NCI-H2081 treated with DMSO at 0.1 percent for 48 hours (cell line): ENCODE measurements at places on chromosomes 12 and 14.

DNA sequence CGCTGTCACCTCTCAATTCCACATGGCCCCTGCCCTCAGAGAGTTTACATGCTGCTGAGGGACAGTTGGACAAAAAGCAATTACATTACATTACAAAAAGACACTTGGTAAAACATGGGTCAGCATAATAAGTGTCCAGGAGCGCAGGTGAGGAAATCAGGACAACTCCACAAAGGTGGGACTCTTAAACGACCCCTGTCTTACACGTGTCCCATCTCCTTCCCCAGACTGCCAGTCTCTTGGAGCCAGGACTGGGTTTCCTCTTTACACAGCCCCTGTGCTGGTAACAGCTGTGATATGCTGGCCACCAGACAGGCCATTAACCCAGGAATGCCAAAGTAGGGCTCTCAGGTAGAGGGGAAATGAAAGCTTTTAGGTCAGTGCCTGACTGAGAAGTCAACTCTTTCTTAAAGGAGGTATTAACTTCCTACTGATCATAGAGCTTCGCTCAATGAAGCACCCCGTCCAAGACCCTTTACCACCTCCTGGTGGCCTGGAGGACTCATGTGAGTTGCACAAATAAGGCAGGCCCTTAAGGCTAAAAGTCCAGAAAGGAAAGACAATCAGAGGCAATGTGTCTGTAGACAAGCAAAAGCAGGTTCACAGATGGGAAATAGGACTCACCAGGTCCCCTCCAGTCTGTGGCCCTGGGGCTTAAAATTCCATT lies 55.5 kb downstream of the ANO2 start:
- DNase-seq = no peak

GRCh38 chr14:72164420-72165228 lies 232.4 kb downstream of the RGS6 start:
- DNase-seq = no peak

DNA sequence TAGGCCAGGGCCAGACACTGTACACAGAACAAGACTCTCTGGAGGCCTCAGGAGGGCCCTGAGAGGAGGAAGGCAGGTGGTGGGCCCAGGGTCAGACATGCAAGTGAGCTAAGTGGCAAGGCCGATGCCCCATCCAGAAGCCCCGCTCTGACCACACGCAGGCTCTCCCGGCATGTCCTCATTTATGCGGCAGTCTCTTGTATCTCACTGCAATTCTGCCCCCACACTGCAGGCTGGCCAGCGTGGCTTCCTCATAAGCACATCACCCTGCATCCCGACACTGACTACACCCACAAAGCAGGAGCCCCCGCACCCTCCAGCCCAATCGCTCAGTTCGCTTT lies 17.5 kb downstream of the SSH1 start:
- DNase-seq = no peak

DNA sequence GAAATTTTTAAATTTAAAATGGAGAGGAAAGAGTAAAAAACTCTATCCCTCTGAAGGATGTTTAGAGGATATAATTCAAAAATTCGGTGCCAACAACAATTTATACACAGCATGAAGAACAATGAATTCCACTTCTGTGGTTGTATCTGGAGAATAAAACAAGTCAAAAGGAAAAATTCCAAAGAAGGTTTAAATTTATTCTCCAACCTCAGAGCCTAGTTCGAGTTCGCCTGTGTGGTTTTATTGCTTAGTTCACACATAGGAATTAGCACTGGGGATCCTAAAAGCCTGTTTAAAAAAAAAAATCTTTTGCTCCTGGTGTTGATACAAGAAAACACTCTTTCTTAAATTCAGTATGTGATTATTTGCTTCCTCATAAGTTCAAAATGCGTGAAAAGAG lies 79.2 kb downstream of the LLPH start:
- DNase-seq = no peak

DNA sequence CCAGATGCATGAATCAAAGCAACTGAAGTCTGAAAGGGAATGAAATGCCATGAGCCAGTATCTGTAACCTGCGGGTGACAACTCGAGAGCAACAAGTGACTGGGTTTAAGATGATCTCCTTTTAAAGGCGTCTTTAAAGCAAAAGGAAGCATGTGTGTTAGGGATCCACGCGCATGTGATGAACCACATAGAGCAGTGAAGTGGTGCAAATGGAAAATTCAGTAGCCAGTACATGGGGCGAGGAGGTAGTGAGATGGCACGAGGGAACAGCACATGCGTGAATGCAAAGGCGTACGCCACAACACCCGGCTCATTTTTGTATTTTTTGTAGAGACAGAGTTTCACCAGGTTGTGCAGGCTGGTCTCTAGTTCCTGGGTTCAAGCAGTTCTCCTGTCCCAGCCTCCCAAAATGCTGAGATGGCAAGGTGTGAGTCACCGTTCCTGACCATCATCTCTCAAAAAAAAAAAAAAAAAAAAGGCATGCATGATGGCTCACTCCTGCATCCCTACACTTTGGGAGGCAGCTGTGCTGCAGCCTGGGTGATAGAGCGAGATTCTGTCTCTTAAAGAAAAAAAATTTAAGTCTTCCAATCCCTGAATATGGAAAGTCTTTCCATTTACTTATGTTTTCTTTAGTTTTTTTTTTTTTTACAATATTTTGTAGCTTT lies 24.6 kb upstream of the BCL7A start:
- DNase-seq = no peak

- DNase-seq = no peak
Observed at GRCh38 chr12:42299392-42300308, 26.2 kb downstream of the ZCRB1 start.

GRCh38 chr14:25658988-25659387 lies 609.0 kb upstream of the STXBP6 start:
- DNase-seq = no peak

- no peak for DNase-seq
Observed at GRCh38 chr12:11761869-11762567, 112.5 kb downstream of the ETV6 start.

GRCh38 chr12:52662093-52662917 lies 10.3 kb upstream of the KRT2 start:
- DNase-seq = no peak

DNA sequence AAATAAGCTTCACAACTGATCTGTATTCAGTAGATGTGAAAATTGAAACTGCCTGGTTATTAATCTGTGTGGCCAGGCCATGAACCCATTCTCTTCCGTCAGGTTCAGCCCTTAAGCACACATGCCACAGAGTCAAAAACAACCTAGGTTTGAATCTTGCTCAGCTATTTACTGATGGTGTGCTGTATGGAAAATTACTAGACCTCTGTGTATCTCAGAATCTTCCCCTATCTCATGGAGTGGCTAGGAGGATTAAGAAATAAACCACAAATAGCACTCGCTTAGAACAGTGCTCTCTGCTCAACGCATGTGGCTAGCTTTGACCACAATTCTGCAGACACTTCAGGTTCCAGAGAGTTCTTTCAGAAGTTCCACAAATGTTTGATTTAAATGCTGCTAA lies 240.7 kb upstream of the PLEKHG7 start:
- DNase-seq = no peak

DNA sequence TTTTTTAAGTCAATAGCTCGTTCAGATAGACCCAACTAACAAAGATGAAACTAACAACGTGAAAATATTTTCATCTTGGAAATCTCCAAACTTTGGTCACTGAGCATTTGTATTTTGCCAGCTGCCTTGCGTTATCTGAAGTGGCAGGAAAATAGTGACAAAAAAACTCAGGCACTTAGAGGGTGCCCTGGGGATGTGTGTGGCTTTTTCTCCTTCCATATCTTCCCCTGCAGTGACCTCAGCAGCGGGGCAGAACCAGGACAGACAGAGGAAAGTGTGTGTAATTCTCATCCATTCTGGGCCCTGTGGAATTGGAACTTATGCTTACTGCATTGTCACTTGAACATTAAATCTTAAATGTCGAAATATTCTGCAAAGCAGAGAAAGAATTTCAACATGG lies 152.0 kb downstream of the BCAT1 start:
- no peak for DNase-seq

DNA sequence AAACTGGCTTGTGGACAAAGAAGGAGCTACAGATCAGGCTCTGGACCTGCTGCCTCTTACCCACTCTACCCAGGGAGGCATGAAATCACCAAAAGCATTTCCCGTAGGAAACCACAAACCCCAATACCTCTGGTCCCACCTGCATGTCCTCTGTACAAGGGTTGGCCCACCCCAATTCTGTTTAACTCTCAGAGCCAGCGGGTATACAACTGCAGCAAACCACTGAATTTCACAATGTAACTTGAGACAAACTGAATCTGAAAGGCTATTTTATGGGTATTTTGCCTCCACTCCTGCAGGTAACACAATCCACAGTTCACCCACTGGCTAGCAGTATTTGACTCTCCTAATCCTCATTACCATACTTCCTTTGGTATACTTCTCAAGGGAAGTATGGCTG lies 16.5 kb downstream of the SIX1 start:
- DNase-seq = no peak

- DNase-seq = no peak
Observed at GRCh38 chr14:73667854-73668253, 23.1 kb downstream of the DNAL1 start.

DNA sequence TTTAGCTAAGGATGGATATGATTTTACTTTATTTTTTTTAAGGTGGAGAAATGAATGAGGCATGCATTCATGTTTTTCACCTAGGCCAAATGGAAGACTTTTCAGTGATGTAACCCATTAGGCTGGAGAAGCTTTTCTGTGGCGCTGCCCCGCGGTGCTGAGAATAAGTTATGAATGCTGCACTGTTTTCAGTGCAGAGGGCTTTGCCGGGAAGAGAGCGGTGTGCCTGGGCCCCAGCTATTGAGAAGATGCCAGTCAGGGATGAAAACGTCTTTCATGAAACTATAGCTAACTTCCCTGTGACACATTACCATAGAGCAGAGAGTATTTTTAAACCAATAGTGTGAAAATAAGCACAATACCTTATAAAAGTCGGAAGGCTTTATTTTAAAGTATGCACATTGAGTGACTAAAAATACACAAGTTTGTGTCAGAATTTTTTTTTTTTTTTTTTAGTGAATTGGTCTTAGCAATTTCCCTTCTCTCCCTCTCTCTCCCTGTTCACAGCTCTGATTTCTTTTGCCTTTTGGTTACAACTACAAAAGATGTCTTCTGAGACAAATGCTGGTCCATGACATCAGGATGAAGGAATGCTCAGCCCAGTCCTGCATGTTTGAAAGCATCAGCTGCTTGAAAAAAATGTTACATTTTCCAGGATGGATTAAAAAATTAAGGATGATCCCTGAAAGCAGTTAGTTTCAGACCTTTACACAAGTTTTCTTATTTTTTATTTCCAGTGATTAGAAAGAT lies 48.3 kb downstream of the NPAS3 start:
- no peak for DNase-seq

GRCh38 chr12:6699989-6700645 lies 498 bp downstream of the PIANP start:
- DNase-seq = no peak

GRCh38 chr12:19148860-19149259 lies 19.3 kb downstream of the PLEKHA5 start:
- DNase-seq = no peak

DNA sequence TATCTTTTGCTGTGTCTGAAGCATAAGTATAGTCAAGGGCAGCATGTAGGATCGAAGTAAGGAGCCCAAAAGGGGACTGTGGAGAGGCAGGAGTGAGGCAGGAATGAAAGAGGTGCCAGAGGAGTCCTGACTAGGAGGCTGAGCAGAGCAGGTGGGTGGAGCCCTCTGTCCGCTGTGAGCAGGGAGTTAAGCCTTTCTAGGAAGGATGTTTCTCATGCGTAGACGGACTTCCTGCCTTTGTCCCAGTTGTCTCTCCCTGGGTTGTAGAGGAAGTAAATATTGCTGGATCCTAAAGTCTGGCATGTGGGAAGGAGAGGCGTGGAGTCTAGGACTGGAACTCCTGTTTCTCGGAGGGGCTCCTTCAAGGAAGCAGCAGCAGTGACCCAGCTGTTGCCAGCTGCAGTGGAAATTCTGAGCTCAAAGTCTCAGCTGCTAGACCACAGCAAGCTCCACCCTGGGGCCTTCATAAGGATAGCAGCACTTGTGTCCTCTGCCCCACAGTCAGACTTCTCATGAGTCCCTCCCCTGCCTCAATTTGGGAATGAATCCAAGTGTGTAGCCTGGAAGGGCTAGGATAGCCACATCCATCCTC lies 44.0 kb downstream of the RBMS2 start:
- no peak for DNase-seq

DNA sequence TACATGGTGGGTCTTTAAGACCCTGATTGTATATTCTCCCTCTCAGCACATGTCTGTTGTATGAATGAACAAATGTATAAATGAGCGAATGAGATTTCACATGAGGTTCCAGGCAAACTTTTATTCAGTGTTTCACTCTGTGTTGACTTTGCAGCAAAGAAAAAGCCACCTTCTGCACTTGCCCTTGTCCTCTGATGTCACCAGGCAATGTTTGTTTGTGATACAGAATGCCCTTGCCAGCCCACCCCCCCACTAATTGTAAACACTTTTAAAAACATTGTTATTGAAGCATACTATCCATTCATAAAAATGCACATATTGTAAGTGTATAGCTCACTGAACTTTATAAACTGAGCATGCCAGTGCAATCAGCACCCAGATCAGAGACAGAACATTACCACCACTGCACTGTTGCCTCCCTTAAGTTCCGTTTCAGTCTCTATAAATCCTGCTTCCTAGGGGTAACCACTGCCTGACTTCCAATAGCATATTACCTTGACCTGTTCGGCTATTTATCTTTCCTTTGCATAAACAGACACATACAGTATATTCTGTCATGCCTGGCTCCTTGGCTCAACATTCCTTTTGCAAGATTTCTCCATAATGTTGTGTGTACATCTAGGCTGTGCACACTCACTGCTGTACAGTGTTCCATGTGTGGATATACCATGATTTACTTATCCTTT lies 11.3 kb upstream of the LTA4H start:
- no peak for DNase-seq

- no peak for DNase-seq
Observed at GRCh38 chr12:95624589-95624988, 73.3 kb upstream of the USP44 start.

DNA sequence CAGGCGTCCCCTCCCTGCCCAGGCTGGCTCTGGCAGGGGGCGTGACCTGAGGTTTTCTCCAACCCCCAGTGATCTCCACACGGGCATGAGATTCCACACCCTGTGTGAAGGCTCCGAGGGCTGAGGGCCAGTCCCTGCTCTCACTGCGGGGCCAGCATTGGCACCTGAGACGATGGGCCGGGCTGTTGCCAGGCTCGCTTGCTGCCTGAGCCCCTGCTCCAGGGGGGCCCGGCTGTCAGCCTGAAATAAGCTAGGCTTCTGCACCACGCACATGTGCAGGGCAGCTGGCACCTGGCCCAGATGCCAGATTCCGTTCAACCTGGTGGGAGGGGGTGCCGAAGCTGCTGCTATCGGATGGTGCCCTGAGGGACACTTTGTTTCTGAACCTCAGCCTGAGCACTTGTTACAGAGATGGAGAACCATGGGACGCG lies 196.5 kb upstream of the PRMT8 start:
- no peak for DNase-seq

- DNase-seq = peak; percentile 35
Observed at GRCh38 chr14:49173765-49174373, 412.3 kb downstream of the RPS29 start.
